Stimulated activated CD8-positive, alpha-beta memory T cell treated with anti-CD3 and anti-CD28 coated beads, Interleukin-12 subunit alpha, Interleukin-12 subunit beta, amount 100 ng/mL, for 4 hours (primary cell): ENCODE measurements at places on chromosomes 2 and 18.

GRCh38 chr2:80475970-80476369 is 171.4 kb upstream of the LRRTM1 start:
- no peak for DNase-seq

GRCh38 chr2:216777637-216778273 is 82.1 kb downstream of the TNP1 start:
- DNase-seq: no peak

GRCh38 chr2:126656431-126657147 is 631 bp downstream of the GYPC start:
- DNase-seq: peak; percentile 31

GRCh38 chr2:121123268-121123667 is 161.7 kb downstream of the TFCP2L1 start:
- DNase-seq: no peak

GRCh38 chr18:59051470-59052165 is 88.1 kb upstream of the SEC11C start:
- DNase-seq: no peak

DNA sequence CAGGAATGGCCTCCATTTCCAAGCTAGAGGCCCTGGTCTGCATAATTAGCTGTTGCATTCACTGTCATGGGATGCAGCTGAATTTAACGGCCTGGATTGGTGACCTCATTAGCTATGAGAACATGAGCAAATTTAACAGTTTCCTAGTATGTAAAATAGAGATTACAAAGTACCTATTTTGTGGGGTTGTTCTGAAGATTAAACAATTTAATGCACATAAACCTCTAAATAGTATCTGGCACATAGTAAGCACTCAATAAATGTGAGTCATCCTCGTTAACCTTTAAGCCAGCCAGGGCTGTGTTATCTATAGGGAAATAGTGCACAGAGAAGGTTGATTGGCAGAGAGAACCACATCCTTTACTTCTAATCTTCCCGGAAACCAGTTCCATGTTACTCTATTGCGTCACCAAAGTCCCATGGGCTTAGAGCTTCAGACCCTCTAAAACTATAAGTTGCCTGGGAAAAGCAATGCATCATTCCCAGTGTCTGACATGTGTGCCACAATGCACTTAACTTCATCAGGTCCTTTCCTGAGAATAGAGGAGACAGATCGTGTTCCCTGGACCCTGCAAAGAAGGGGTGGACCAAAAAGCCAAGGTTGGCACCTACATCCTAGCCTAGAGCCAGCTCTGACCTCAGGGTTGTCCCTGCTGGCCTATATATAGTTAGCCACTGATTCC is 196.5 kb downstream of the LNPK start:
- DNase-seq: no peak

DNA sequence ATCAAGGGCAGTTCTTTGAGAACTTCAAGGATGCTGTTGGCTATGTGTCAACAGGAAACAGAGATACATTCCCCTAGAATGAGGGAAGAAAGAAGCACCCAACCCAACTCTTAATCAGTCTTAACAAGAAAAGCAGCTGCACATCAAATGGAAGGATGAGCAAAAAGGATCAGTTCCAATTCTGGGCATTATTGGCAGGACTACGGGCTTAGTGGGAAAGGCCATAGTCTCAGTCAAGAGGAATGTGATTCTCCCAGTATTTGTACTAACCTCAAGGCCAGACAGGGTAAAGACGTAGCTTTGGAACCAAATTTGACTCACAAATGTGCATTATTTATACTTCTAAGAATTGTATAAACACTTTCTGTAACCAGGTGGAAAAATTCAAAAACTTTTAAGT is 18.2 kb downstream of the BMP10 start:
- DNase-seq: no peak

GRCh38 chr18:78948221-78948620 is 31.4 kb upstream of the SALL3 start:
- no peak for DNase-seq

DNA sequence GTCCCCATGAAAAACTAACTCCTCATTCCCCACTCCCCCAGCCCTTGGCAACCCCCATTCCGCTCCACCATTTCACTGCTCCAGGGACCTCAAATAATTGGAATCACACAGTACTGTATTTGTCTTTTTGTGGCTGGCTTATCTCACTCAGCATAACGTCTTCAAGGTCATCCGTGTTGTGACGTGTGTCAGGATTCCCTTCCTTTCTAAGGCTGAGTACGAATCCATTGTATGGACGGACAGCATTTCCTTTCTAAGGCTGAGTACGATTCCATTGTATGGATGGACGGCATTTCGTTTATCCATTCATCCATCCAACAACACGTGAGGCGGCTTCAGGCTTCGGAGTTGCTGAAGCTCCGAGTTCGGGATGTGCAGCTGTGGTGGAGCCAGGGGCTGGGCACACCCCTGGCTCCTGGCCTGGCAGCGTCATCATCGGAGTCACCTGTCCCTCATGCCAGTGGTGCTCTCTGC is 1.2 kb upstream of the ASB1 start:
- DNase-seq: no peak

DNA sequence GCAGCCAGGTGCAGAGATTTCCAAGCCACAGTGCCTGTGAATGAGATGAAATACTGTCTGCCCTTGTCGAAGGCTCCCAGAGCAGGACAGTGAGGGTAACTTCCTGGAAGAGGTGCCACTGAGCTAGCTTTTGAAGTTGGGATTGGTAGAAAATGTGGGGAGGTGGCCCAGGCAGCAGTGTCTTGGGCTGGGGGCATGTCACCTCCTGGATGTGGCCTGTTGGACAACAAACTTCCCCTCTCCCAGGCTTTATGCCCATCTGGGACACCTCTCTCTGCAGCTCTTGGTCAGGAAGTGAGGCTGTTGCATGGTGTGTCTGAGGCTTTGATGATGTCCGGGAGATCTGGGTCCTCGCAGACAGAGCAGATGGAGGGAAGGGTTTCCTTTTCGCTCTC is 151.4 kb downstream of the DYSF start:
- no peak for DNase-seq

- DNase-seq: no peak
Measured at GRCh38 chr2:75853436-75853835, 142.7 kb upstream of the GCFC2 start.

DNA sequence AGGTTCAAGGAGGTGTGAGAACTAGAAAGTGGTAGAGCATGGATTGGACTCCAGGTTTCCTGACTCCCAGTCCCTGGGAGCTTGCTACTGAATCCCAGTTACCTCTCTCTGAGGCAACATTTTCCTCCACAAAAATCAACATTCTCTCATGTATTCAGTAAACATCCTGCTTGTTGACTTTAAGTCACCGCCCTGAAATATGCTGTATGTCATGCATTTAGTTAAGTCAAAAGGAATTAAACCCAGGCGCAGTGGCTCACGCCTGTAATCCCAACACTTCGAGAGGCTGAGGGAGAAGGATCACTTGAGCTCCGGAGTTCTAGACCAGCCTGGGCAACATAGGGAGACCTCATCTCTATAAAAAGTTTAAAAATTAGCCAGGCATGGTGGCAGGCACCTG is 3.8 kb downstream of the MATN3 start:
- DNase-seq: no peak
